MG63 (cell line): ENCODE measurements at places on chromosomes 1 and 21.

GRCh38 chr1:12556368-12556930 is 61.6 kb downstream of the DHRS3 start:
- DNase-seq, result peak; percentile 86

GRCh38 chr1:36339215-36339614 is 15.8 kb upstream of the EVA1B start:
- DNase-seq, result no peak

- peak; percentile 39 for DNase-seq
Observed at GRCh38 chr1:119859647-119860046, 36.7 kb downstream of the ADAM30 start.

- no peak for DNase-seq
Observed at GRCh38 chr1:65355031-65355712, 45.8 kb downstream of the DNAJC6 start.

- DNase-seq, result no peak
Observed at GRCh38 chr1:175808999-175809398, 65.6 kb upstream of the TNR start.

DNA sequence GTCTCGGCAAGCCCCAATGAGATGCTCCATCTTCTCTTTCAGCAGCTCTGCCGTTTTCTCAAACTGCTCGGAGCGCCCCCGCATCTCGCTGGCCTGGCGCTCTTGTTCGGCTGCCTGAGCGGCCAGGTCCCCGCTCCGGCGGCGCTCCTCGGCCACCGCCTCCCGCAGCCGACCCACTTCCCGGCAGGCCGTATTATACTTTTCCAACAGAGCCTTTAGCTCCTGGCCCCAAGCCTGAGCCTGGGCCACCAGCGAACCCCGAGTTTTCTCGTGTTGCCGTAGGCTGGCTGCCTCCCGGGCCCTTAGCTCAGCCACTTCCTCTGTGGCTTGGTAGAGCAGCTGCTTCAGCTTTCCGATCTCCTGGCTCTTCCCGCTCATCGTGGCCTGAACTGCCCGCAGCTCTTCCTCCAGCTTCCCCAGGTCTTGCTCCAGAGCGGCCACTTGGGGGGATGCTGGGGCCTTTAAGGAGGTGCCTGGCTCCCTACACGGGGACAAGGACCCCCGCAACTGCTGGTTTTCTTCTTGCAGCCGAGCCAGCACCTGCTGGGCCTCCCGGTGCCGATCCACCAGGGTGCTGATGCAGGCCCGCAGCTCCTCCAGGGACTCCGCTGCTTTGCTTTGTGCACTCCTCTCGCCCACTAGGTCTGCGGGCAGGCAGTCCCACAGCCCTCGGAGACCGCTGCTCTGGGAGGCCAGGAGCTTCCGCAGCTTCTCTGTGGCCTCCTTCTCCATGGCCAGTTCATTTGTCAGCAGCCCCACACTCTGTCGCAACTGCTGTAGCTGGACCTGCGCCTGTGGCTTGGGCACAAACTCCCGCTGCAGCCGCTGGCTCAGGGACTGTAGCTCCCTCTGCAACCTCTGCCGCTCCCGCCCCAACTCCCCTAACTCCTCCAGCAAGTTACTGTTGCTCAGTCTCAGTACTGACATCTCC is 13.4 kb upstream of the PIAS3 start:
- no peak for DNase-seq

DNA sequence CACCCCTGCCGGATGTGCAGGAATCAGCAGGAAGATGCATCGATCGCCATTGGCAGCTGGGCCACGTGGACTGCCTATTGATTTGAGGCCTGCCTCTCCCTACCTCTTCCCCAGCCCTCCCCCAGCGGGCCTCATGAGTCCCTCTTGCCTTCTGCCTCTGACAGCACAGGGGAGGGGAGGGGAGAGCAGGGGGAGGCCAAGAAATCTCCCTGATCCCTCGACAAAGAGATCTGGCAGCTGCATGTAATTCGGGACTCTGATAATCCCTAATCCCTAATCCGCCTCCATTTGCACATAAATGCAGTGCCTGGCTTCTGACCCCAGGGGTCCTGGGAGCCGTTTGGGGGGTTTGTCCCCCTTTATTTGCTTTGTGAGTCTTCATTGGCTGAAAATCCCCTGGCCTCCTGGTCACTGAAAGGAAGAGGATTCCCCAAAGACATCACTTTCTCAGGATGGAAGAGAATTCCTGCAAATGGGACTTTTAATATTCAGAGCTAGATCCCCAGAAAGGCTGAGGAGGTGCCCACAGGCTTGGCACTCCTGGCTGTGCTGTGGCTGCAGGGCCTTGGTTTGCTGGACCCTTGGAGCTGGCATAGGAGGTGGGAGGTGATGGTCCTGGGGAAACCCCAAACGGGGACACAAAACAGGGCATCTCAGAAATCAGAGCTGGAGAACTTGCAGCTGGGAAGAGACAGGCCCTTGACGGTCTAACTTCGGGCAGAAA is 239.4 kb upstream of the POU3F1 start:
- DNase-seq, result no peak

DNA sequence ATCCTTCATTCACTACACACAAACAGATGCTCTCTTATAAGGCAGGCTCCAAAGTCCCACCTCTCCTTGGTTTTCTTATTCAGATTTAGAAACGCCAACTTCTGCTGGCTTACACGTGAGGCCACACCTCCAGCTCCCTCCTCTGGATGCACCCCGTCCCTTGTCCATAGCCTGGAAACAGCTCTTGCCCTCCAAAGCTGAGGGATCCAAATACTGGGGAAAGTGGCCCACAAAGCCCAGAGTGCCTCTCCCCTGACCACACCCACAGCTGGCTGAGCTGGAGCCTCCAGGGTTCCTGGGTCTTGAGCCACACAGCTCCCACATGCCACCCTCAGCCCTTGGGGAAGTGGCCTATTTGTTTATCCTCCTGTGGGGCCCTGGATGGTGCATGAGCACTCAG is 4.5 kb downstream of the LAD1 start:
- no peak for DNase-seq

- peak; percentile 29 for DNase-seq
Observed at GRCh38 chr1:227317011-227317451, 1.3 kb downstream of the CDC42BPA start.

GRCh38 chr1:240941701-240942370 is 329.9 kb upstream of the GREM2 start:
- DNase-seq, result no peak

DNA sequence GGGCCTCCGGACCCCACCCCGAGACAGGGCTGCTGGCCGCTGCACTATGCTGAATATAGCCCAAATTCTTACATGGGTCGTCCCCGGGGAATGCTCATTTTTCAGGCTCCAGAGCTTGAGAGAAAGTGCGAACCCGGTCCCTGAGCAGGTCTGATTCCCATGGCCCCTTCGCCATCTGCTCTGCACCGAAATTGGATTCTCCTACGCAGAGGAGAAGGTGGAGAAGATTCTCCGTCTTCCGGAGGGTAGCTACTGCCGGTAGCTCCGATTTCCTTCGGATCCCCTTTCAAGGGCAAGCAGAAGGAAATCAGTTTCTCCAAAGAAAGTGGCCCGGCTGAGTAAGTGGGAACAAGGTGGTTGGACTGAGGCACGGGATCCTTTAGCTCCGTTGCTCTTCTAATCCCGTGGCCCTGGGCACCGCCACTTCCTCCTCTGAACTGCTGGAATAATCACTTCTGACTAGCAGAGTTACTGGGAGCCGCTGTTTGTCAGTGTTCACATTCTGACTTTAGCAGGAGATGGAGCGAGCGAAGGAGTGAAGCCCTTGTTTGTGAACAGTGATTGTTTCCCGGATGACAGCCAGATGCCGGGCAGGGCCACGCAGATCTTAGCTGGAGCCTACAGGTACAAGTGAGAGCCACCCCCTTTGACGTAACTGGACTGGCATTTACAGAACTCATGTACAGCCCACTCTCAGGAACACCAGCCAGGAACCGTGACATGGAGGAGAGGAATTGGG is 1.1 kb upstream of the ZNF496 start:
- peak; percentile 35 for DNase-seq

DNA sequence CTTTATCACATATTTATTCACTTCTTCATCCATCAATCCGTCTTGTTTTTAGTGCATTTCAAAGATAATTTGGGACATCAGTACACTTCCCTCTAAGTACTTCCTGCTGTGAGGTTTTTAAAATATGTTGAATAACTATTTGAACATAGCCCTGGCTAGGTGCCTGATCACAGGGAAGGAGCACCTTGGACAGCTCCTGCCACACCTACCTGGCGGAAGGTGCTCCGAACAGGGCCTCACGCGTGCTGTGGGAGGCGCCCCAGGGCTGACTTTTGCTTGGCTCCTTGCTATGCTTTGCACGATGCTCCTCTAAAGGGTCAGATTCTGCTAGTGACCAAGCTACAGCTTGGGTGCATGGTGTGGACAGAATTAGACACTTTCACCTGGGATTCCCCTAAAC is 4.9 kb upstream of the ATXN7L2 start:
- no peak for DNase-seq

GRCh38 chr1:6727535-6727934 is 25.9 kb upstream of the DNAJC11 start:
- peak; percentile 24 for DNase-seq

- DNase-seq, result no peak
Observed at GRCh38 chr1:243213045-243213787, 41.9 kb downstream of the CEP170 start.

GRCh38 chr1:208231881-208232661 is 12.1 kb downstream of the PLXNA2 start:
- DNase-seq, result no peak

DNA sequence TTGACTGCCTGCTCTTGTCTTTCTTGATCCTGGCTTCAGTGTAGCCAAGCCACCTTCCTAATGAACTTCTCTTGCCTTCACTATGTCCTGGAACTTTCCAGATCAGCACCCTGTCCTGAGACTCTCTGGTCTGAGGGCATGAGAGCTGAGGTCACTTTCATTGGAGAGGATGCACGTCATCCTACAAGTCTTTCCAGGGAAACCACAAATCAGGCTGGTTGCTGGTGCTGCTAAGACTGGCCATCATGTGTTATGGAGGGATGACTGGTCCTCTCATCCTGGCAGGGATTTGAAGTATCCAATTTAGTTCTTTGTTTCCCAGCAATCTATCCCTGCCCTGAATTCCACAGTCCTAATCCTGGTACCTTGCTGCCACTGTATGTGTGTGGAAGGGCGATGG is 228.6 kb downstream of the GPATCH2 start:
- DNase-seq, result no peak

GRCh38 chr1:5720045-5720444 is 272.2 kb downstream of the NPHP4 start:
- DNase-seq, result no peak

DNA sequence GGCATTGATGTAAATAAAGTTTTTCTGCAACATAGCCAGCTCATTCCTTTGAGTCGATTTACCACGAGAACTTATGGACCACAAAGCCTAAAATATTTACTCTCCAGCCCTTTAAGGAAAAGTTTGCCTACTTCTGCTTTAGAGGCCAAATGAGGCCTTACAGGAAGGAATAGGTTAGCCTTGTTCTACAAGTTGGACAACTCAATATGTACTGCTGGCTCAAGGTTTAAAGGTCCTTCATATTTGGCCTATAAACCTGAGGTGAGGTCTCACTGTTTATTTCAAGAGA is 144.5 kb upstream of the DNAH14 start:
- DNase-seq, result no peak

DNA sequence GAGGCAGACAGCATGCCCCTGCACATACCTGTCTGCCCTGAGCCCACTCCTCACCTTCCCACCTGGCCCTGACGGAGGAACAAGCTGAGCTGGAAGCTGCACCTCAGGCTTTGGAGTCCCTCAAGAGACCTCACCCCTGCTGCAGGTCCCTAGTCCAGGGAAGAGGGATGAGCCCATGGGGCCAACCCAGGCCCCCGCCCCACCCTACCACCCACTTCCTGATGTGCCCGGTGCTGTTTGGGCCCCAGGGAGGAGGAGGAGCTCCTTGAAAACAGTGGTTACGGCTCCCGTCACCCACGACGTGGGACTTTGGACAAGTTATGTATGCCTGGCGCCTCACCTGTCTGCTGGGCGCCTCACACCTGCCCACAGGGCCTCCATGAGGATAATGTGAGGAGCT is 250.2 kb downstream of the NPHP4 start:
- DNase-seq, result no peak

DNA sequence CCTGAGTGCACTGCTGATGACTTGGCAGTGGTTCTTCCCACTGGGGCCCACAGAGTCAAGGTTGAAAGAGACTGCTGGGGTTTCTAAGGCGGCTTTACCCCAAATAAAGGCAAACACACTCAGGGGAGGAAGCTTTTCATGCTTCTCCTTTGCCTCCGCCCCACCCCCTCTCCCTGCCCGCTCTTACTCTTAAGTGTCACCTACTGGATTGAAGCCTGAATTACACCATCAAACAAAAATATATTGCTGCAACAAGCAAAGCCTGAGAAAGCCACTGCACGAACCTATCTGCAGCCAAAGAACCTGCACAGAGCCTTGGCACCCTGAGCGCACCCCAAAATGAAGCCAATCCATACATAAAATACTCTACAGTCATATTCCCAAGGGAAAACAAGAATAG is 63.1 kb downstream of the PTGFR start:
- DNase-seq, result no peak
